Activated naive CD4-positive, alpha-beta T cell treated with Interleukin-2 at 50 U/mL for 16 hours (primary cell): ENCODE measurements at places on chromosomes 11 and 22.

GRCh38 chr22:23010430-23010829 lies 59.9 kb upstream of the GNAZ start:
- DNase-seq = no peak

GRCh38 chr11:35007277-35007676 lies 90.9 kb downstream of the PDHX start:
- no peak for DNase-seq

DNA sequence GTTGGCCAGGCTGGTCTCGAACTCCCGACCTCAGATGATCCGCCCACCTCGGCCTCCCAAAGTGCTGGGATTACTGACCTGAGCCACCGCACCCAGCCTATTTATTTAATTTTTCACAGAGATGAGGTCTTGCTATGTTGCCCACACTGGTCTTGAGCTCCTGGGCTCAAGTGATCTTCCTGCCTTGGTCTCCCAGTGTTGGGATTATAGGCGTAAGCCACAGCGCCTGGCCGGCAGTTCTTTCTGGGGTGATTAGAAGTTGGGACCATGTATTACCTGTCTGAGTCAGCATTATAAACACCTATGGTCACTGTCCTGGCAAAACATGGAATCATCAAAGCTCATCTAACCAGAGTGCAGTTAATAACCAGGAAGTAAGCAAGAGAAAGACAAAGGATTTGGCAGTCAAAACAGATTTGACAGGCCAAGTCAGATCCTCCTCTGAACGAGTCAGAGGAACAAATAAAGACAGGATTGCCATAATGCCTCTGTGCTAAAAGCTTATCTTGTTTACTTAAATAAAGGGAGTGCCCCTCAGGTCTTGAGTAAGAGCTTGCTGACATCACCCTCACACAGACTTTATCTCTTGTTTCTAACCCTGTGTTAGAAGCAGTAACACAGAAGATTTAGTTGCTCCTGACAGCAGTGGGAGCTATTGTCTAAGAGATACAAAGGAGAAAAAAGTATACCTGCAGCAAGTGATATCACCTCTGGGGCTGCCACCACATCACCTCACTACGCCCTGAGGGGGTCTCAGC lies 3.7 kb downstream of the SERPIND1 start:
- DNase-seq = no peak

- DNase-seq = no peak
Observed at GRCh38 chr22:33520904-33521780, 399.1 kb downstream of the LARGE1 start.

- DNase-seq = no peak
Observed at GRCh38 chr11:45556851-45557707, 108.3 kb downstream of the CHST1 start.

GRCh38 chr11:14703731-14704130 lies 60.1 kb downstream of the PDE3B start:
- no peak for DNase-seq

- peak; percentile 45 for DNase-seq
Observed at GRCh38 chr11:95337175-95337957, 106.4 kb upstream of the SESN3 start.

DNA sequence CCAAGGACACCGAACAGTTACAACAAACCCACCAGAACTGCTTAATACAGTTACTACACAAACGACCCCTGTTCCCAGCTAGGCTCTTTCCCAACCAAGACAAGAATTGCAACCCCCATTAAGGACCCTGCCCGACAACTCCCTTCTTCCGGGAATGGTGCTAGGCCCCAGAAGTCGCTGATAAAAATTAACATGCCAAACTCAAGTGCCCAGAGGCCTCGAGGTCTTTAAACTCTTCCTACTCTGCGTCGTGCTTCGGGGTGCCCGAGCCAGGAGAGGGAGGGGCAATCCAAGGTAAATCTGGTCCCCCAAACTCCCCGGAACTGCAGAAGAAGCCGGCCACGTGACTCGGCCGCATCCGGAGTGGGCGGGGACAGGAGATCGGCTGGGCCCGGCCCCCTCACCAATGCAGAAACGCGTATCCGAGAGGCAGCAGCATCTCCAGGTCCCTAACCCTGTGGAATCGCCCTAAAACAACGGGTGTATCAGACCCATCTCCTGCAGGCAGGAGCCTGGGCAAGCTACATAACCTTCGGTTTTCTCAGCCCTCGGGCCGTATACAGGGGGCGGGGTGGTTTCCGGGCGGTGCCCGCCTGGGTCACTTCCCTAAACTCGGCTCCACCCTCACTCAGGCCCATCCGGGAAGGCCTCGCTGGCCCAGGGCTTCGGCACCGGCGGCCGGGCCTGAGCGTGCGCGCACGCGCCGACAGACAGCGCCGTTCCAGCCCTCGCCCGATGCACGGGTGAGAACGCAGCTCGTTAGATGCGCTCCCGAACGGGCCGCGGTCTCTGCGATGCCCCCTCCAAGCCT lies 1.1 kb downstream of the CFL1 start:
- peak; percentile 85 for DNase-seq

- DNase-seq = no peak
Observed at GRCh38 chr11:26571861-26572654, at the start of gene MUC15. MUC15 (minus strand) TSS chr11:26572263; CDS start chr11:26567094, 5,169 bp downstream.

DNA sequence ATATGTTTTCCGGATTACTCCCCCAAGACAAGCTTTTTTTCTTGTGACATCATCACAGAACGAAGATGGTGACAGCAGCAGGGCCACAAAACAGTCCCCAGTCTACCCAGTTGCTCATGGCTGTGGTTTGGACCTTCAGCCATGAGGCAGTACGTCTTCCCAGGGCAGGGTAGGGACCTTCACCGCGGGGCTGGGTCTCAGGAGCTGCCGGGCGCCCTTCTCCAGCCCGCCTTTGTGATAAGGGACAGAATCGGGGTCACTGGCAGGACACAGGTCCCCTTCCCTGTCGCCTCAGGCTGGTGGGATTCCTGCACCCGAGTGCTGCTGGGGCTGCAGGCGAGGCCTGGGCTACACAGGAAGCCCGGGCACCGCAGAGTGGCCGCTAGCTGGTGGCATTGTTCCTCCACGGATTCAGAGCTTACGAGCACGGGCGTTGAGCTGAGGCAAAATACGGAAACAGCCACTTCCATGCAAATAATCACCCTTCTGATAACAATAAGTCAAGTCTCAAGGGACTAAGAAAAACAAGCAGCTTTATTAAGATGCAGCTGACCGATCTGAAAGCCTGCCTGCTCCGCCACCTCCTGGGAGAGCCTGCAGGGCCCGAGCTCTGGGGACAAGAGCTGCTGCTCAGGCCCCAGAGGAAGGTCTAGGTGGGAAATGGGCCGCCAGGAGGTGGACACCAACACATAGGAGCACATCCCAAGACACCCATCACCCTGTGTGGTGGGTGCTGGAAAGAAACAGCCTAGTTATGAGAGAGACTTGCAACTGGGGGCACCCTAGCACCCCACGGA lies 12.3 kb downstream of the TBX1 start:
- no peak for DNase-seq

- DNase-seq = no peak
Observed at GRCh38 chr22:37357446-37358075, 69.7 kb downstream of the ELFN2 start.

GRCh38 chr11:65100674-65101350 lies 4.8 kb downstream of the VPS51 start:
- DNase-seq = no peak

DNA sequence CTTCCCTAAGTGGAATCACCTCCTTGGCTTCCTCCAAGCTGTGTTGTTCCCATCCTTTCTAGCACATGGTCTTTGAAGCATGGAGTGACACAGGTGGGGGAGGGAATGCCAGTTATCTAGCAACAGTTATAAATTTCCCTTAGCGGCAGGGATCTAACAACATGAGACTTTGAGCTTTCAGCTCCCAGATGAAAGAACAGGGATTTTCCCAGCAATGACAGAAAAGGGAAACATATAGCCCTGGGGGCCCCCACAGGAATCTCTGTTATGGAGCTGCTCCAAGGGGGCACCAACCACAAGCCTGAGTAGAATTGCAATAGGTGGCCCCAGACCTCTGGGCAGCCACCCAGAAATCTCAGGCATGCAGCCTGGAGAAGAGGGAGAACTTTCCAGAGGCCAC lies 163.0 kb downstream of the GRIK4 start:
- no peak for DNase-seq

- DNase-seq = no peak
Observed at GRCh38 chr11:64539711-64540427, 51.2 kb upstream of the SLC22A12 start.

GRCh38 chr22:30705710-30706651 lies 11.3 kb downstream of the OSBP2 start:
- DNase-seq = no peak

DNA sequence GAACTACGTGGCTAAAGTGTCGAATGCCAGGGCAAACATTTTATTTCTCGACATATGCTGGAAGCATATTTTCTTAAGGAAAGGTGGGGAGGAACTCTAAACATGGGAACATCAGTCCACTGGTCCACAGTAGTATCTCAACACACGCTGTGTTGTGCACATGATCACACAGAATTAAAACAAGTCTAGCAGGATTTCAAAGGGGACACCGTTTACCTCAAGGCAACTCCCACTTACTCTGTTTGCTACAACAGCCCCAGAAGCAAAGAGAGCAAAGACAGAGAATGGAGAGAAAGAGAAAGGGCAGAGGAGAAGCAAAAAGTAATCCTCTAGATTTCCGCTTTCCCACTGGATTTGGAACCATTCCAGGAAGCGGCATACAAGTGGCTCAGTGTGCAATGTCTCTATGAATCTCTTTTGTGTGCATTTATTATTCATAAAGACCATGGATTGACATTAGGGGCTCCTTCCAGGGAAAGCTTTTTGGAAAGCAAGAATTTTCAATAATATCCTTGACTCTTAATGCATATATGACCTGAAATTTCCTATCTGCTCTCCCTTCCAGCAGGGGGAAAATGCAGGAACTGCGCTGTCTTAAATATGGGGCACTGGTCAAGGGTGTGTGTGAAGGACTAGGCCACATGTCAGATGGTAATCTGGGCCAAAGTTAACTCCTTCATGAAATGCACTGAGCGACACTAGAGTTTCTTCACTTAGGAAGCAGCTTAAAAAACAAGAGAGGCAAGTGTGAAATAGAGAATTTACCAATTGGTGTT lies 34.8 kb upstream of the CCDC34 start:
- DNase-seq = no peak

DNA sequence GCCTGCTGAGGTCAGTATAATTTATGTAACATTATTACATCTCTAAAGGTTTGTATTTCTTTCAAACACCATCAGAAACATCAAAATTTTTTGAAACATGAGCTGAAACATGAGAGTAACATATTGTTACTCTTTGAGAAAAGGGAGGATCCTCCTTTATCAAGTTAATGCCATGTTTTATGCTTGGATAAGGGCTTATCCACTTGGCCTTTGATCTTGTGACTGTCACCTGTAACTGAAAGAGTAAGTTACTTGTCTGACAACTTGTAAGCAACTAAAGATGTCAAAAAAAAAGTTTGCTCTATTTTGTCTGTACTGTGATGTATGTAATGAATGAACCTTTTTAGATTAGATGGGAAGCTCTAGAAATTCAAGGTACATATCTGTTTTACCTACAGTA lies 59.6 kb downstream of the FAR1 start:
- no peak for DNase-seq

DNA sequence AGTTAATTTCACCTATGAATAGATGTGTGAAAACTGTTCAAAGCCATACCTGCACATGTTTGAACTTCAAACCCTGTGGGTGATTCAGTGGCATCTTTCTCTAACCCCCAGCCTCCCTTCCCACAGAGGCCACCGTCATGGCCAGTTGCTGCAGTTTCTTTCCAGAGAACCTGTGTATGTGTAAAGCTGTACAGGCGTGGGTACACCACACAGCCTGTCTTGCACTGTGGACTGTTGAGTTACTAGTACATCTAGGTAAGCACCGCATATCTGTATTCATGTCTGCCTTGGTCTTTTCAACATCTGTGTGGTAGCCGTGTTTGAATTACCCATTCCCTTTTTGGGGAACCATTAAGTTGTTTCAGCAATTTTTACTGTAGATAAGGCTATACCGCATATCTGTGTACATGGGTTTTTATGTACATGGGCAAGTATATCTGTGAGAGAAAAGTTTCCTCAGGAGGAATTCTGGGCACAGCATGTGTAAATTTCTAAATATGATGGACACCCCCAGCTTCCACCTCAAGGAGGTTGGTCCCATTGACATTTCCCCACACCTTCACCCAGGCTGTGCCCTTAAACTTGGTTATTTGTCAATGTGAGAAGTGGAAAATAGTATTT lies 13.9 kb downstream of the NEAT1 start:
- no peak for DNase-seq

DNA sequence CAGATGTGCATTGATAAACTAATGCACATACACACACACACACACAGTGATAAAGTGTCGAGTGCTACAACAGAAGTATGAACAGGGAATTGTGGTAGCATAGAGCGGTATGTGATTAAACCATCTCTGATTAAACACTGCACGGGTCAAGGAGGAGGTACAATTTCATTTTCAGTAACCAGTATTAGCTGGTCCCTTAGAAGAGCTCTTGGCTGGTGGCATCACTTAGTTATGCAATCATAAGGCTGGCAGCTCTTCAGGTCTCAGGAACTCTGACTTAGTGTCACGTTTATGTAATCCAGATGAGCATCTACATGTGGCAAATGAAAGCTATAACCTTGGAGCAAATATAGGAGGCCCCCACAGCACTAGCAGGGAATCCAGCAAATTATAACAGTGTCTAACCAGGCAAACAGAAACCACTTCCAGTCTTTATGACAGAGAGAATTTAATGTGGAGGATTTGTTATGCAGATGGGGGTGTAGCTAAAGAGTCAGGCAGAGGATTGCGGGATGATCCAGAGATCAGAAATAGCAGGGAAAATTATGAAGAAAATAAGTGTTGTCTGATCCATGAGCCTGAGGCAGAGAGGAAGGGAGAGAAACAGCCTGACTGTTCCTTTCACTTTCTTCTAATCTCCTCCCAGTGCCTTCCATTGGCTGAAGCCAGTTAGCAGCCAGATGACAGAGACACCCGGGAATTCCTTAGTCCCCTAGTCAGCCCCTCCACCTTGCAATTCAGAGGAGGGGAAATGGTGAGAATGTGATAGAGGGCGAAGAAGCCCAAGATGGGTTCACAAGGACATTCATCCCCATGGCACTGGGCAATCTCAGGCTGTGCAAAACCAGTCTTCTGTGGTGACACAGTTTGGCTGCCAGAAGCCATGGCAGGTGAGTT lies 533.1 kb upstream of the TENM4 start:
- DNase-seq = no peak

DNA sequence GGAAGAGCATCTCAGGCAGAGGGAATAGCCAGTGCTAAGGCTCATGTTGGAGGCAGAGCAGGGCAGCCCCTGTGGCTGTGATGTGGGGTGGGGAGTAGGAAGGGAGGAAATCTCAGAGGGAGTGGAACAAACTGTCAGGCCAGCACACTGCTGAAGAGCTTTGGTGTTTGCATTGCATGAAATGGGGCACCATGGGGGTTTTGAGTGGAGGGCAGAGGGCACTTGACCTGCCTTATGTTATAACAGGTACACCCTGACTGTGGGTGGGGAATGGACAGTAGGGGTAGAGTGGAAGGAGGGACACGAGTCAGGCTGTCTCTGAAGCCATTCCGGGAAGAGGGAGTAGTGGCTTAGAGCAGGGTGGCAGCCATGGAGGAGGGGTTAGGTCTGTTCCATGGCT lies 24.0 kb downstream of the PRDM11 start:
- DNase-seq = no peak

GRCh38 chr11:11016068-11016467 lies 158.2 kb upstream of the ZBED5 start:
- no peak for DNase-seq

- no peak for DNase-seq
Observed at GRCh38 chr11:19252394-19253152, 11.8 kb upstream of the E2F8 start.

GRCh38 chr11:74462631-74463030 lies 4.7 kb downstream of the KCNE3 start:
- no peak for DNase-seq

- DNase-seq = no peak
Observed at GRCh38 chr11:3123761-3124733, 41.1 kb downstream of the OSBPL5 start.
